Uterus (tissue), 4 donors: ENCODE measurements at places on chromosomes 6 and 20. TPM values are rescaled to one million over a fixed set of nuclear protein-coding genes. Genes with fewer than 3 reads are reported as not detected.

ATXN1 gene
- 21.0 TPM for total RNA-seq

GRCh38 chr20:55947701-55948100, 57.6 kb downstream of the CBLN4 start:
- no peaks in the 10 kb centered on the region for H3K27me3 ChIP-seq
- no peaks in the 10 kb centered on the region for H3K36me3 ChIP-seq
- no peak for DNase-seq
- H3K4me3 ChIP-seq = peak overlapping the region; percentile 7
- H3K27ac ChIP-seq = peak overlapping the region; percentile 54

GRCh38 chr6:6856538-6857523, 250.9 kb upstream of the RREB1 start:
- no peak overlapping the region for H3K4me3 ChIP-seq
- H3K27me3 ChIP-seq = no peaks in the 10 kb centered on the region
- no peak overlapping the region for H3K27ac ChIP-seq
- H3K36me3 ChIP-seq = no peaks in the 10 kb centered on the region
- DNase-seq = no peak

DNA sequence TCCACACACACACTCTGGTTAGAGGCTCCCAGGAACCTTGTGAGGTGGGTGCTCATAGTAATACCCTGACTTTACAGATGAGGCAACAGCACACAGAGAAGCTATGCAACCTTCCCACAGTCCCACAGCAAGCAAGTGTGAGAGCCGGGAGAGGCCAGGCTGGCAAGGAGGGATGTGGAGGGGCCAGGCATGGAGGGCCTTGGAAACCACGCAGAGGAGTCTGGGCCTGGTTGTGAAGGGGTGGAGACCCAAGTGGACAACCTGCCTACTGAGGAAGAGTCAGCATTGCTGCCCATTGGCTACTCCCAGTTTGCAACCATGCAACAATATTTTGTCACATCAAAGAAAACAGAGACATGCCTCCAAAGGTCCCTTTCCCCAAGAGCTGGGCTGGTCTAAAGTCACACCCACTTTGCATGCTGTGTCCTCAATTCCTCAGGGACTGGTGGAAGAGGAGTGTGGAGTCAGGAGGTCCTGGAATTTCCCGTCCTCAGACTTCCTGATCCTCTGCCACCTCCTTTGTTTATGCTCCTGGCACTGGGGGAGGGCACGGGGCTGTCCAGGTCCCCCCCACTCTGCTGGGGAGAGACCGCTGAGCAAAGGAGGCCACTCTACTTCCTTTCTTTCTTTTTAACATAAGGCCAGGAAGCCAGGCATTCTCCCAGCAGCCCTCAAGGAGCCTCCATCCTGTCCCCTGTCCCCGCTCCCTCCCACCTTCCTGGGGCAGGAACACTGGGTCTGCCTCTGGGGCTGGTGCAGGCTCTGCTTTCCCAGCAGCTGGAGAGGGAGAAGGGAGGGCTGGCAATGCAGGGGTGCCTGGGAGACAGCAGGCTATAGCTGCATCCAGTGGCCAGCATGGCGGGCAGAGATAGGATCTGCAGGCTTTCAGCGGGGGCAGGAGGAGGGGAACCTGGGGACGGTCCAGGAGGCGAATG, 68.3 kb downstream of the NOL4L start:
- DNase-seq = no peak
- H3K4me1 ChIP-seq = no peaks in the 10 kb centered on the region
- H3K27me3 ChIP-seq = no peaks in the 10 kb centered on the region
- no peaks in the 10 kb centered on the region for H3K36me3 ChIP-seq
- H3K27ac ChIP-seq = no peak overlapping the region
- H3K4me3 ChIP-seq = no peak overlapping the region

DNA sequence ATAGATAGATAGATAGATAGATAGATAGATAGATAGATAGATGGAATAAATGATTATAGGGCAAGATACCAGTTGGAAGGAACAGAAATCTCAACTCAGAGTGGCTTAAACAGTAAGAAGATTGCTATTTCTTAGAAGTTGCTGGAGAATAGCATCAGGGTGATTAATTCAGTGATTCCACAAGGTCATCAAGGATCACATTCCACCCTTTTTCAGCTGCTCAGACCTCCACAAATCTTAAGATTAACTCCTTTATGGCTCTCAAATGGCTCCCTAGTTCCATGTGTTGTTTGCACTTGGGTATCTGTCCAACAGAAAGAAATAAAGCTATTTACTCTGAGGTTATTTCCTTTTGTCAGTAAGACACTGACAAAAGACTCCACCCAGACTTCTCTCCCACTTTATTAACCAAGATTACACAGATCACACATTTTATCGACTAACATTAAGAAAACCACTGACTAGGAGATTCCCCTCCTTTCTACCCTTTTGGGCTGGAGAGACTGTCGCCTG, 68.3 kb upstream of the KIF16B start:
- no peak overlapping the region for H3K27ac ChIP-seq
- no peaks in the 10 kb centered on the region for H3K36me3 ChIP-seq
- no peak for DNase-seq
- H3K27me3 ChIP-seq = no peaks in the 10 kb centered on the region
